ENCODE measurements at places on chromosomes 13 and 19.

DNA sequence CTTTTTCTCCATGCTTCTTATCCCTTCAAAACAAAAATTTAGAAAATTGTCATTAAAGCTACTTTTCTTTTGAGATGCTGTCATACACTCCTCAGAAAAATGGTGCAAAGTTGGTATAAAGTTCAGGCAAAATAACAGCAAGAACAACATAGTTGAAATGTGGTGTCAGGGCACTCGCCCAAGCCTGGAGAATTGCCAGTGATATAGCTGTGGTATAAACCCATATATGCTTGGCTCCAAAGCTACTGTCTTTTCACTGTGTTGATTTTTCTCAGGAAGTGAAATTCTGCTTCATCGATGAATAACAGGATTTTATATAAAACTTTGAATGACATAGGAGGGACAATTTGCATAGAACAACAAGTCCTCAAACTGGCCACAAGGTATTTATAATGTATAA is 2532.9 kb downstream of the PCDH9 start:
- DNase-seq = no peak

GRCh38 chr19:24086974-24087595 is at the start of gene ZNF254:
Gene ZNF254, plus strand, starts transcription at chr19:24087187. Its CDS starts 121 bp downstream, at chr19:24087308.
- DNase-seq = peak; percentile 88

GRCh38 chr19:1845642-1846041 is 2.6 kb downstream of the REXO1 start:
- no peak for DNase-seq

- DNase-seq = no peak
These were observed 802 bp downstream of the DMPK start for GRCh38 chr19:45781214-45782161.

DNA sequence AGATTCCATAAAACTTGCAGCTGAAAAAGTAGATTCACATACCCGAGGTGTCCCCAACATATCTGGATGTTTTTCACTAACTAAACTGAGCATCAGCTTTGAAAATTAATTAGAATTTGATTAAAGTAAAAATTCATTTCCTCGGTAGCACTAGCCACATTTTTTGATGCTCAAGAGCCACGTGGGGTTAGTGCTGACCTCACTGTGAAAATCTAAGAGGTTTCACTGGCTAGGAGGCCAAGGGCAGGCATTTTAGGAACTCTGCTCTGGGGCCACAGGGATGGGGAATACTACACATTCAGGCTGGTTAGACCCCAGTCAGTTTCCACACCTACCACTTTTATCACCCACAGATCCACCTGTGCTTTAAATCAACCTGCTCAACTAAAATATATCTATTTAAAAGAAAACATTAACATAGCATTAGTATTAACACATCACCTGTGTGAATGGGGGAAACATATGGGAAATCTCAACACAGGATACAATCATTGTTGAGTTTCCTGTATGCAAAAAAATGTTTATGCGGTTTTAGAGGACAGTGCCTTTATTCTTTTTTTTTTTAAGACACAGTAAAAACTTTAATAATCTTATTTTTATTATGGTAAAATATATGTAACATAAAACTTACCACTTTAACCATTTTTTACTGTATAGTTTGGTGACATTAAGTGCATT is 45.5 kb downstream of the BRD4 start:
- no peak for DNase-seq

- no peak for DNase-seq
These were observed 276.4 kb upstream of the TMTC4 start for GRCh38 chr13:100951016-100951415.

DNA sequence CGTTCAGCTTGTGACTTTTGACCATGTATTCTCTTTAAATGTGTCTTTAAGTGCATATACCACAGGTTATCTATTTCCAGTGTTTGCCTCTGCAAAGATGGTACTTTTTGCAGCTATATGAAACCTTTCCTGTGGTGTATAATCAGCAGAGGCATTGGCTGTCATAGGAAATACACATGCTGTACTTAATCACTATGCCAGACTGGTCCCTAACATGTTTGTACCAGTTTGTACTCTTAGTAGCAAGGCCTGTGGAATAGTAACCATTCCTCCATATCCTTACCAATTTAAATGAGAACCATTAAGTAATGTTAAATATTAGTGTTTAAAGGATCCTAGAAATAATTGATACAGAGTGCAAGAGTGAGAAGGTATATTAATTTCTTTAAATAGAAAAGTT is 69.8 kb downstream of the CDK8 start:
- DNase-seq = no peak

DNA sequence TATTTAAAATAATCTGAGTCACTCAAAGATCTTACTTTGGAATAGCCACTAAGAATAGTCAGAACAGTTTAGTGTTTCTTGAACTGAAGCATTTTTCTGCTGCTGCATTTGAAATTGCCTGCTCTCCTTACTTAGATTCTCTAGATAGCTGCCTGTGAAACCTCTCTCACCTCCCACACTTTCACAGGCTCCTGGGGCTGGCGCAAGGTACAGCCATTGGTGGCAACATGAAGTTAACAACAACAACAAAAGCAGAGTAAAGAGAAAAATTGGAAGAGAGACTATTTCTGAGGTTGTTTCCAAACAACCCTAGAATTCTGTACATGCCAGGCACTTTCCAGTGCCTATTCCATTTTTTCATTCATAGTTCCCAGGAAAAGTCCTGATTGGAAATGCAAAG is 25.3 kb downstream of the SLITRK5 start:
- no peak for DNase-seq

DNA sequence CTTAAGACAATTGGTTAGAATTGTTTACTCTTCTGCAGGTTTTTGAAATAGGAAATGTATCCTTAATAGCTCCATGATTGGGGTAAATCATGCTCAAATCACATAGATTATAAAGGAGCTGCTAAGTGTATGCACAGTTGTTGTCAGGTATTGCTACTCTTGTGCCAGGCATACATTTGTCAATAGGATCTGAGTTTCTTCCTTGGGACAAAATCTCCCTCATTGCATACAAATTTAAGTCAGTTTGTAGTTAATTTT is 109.3 kb upstream of the MLNR start:
- no peak for DNase-seq

DNA sequence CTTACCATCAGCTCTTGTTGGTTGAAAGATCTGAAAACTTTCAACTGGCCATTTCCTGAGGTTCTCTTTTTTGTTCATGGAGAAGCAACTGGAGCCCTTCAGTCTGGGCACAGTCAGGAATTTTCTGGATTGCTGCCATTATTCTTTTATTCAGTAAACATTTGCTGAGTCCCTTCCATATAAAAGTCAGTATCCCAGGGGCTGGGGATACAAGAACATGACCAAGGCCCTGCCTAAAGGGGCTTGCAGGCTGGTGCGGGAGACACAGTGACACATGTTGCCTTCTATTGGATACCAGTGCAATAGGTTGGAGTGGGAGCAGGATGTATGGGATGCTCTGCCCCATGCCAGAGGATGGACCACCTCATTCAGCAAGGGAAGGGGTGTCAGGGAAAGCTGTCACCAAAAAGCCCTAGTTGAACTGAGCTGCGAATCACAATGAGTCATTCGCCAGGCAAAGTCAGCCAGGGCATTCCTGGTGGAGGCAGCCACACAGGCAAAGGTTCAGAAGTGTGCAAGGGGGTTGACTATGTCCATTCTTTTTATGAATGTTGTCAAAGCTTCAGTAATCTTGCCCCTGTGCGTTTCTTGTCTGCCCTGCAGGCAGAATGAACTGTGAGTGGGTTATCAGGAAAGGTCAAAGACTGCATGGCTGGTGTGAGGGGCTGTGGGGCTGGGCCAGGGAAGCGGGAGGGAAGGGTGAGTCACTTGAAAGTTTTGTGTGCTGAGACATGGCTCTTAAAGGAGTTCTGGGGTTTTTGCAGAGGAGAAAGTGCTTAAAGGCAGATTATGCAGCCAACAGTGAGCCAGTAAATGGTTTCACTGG is 395.9 kb downstream of the KCNRG start:
- peak; percentile 63 for DNase-seq

- no peak for DNase-seq
These were observed 2.4 kb downstream of the NR2F6 start for GRCh38 chr19:17243211-17243829.

- DNase-seq = no peak
These were observed 25.5 kb downstream of the SACS start for GRCh38 chr13:23408026-23408425.

All from fibroblast of skin of left quadriceps (primary cell).